ENCODE measurements at places on chromosomes 2 and 18.
A peak's percentile ranks its signal among the peaks of the same experiment; 100 is the strongest.

GRCh38 chr2:9256570-9257043, 50.0 kb downstream of the ASAP2 start:
- DNase-seq: no peak

GRCh38 chr2:45732946-45733345, 81.5 kb downstream of the PRKCE start:
- DNase-seq: no peak

DNA sequence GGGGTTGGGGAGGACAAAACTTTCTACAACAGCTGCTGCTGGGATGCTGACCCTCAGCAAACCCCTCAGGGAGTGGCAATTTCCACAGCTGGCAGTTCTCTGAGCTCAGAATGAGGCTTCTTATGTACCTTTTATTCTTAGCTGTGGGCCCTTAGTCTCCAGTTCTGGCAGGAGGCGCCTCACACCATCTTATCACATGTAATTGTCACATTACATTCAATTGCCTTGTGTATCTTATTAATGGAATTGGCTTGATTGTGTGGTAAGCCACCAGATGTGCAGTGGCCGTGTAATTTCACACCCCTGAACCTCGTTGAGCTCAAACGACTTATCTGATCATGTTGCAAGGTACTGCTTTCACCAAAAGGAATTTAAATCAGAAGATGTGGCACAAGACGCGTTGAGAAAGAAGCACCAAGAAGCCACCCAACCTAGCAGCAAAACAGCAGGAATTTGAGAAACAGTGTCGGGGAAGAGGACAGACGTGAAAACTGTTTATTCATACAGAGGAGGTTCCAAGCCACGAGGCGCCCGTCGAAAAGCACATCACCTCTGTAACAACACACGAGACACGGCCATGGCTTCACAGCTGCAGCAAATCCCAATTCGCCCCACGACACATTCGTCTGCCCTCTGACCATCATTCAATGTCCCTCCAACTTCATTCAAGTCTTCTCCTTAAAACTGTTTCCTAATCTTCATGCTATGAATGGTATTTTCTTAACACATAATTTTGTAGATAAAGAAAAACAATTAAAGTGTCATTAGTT, 53.6 kb upstream of the LPIN2 start:
- DNase-seq: no peak

DNA sequence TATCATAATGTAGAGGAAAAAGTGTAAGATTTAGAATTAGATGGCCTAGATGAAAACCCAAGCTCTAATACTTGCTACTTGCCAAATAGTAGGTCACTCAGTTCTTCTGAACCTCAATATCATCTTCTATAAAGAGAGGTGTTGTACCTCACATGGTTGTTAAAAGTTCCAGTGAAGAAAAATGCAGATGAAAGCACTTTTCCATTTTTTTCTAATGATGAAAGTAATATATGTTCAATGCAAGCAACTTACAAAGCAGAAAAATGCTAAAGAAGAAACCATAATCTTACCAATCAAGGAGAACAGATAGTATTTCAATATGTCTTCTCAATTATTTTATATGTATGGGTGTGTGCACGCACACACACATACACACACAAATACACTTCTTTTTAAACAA, 52.7 kb upstream of the TMEM17 start:
- no peak for DNase-seq

DNA sequence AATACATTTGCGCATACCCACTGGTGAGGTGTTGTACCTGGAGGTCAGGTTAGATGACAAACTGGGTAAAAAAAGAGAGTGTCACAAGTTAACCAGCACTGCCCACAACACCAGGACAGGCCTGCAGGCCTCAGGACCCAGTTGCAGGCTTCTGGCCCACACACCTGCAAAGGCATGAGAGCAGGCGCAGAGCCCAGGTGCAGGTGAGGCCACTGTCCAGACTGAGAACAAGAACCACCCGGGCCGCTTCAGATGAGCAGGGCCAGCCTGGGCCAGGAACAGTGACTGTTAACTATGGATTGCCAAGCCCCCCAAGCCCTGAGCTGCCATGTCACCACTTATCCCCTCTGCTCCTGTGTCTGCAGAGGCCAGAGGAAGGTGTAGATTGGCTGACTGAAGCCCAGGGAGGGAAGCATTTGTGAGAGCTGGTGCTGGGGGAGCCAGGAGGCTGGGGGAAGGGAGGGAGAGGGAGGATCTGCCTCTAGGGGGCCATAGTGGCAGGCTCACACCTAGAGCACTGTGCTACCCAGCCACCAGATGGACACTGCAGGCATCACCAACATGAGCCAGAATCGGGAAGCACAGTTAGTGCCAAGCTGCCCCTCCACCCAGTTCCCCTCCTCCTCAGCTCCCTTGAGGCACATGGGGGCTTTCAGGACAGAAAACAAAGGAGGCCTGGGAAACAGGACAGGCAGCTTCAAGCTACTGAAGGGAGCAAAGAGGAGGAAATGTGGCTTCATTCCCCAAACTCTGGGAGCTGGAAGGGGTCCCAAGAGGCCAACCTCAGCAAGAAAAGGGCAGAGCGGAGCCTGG, 35.4 kb downstream of the SFXN5 start:
- DNase-seq: no peak

GRCh38 chr2:893311-893710, 57.3 kb upstream of the SNTG2 start:
- peak; percentile 12 for DNase-seq

GRCh38 chr2:236967499-236967783, 118.2 kb upstream of the COPS8 start:
- DNase-seq: no peak

DNA sequence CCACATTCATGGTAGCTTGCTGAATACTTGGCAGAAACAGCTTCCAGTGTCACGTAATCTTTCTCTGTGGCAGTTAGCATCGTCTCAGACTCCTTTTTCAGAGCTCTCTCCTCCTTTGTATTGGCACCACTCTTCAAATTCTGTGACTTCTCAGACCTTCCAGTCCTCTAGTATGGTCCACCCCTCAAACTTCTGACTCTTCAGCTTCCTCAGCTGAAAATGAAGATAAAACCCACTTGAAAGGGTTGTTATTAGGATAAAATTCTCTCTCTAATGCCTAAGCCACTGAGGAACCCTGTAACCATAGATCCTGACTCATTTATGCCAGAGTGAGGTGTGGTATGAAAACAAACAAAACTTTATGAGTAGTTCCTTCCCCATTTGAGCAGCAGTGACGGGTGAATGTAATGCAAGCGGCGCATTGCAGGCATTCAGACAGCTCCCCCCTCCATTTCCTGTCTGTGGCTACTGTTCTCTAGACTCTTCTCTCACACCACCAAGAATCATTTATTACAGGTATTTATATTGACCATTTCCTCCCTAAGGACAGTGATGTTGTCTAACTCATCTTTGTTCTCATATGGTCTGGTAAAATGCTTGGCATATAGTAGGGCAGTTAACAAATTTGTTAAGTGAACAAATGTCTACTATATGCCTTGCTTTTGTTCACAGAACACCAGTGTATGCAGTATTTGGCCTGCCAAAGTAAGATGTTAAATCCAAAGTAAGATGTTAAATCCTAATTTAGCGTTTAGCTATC, 35.3 kb downstream of the GALNT1 start:
- DNase-seq: no peak

- no peak for DNase-seq
Measured at GRCh38 chr2:150621526-150622213, 134.2 kb upstream of the RND3 start.

DNA sequence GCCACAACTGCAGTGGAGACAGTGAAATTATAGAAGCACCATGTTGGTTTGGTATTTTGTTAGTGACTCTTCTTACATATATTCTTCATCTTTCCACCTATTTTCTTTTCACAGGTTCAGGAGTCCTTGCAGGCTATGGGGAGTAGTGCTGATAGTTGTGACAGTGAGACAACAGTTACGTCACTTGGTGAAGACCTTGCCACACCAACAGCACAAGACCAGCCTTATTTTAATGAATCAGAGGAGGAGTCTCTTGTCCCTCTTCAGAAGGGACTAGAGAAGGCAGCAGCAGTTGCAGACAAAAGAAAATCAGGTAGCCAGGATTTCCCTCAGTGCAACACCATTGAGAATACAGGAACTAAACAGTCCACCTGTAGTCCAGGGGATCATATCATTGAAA, 23.6 kb downstream of the ITPRID2 start:
- no peak for DNase-seq

DNA sequence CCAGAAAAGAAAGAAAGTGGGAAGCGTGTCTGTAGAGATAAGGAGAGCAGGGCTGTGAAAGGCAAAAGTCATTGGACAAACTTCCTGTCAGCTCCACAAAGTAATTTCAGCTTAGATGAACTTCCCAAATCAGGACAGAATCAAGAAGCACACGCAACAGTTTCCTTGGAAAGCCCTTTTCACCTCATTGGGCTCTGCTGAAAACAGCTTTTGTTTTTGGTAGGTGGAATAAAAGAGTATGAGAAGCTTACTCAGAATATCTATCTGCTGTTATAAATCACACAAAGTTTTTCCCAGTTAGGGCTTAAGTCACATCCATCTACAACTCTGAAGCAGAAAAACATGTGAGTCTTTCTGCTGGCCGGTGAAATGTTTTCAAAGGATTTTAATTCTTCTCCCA, 42.4 kb upstream of the EFEMP1 start:
- DNase-seq: no peak

DNA sequence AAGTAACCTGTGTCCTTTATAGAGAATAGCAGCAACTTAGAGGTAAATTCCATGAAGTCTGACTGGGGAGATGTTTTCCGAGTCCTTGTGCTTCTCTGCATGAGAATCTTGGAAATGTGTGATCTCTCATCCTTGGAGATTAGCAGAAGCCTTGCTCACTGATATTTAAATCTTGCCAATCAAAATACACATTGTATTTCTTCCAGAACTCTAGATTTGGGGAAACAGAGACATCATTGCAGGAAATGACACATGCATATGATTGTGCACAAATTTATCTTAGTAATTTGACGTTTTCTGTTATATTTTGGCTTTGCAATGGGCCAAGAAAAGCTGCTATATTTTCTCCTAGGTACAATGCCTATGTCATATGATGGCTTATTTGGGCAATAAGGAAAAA, 182.6 kb downstream of the ZNF804A start:
- DNase-seq: no peak

DNA sequence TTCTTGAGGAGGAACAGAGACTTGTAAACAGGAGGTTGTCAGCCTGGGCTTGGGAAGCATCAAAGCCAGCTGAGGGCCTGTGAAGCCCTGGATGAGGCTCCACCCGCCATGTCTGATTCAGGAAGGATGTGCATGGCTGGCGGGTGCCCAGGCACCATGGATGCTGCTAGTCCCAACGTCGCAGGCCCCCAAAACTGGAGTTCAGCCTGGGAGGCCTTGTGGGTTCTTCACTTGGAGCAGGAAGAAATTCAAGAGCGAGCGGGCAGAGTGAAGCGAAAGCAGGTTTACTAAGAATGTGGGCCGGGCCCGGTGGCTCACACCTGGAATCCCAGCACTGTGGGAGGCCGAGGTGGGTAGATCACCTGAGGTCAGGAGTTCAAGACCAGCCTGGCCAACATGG, 12.1 kb upstream of the PXDN start:
- DNase-seq: no peak

- no peak for DNase-seq
Measured at GRCh38 chr2:120944575-120944974, 208.9 kb downstream of the GLI2 start.

DNA sequence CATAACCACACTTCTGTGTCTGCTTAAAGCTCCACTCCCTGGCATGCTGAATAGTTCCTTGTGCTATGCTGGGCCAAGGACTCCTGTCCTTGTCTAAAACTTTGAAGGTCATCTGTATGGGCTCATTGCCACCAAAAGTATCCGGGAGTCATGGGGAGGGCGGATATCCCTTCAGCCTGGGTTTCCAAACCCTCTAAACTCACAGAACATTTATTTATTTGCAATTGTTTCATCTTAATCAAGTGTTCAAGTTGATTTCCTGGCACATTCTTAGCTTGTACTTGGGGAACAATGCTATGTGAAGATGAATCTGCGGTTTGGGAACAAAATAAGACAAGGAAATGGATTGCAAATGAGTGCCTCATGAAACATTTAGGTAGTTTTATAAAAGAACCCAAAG, 1.8 kb downstream of the NOSTRIN start:
- no peak for DNase-seq

- no peak for DNase-seq
Measured at GRCh38 chr18:42583283-42583731, 532.2 kb downstream of the RIT2 start.

GRCh38 chr2:40559175-40559574, 107.3 kb upstream of the SLC8A1 start:
- no peak for DNase-seq

- DNase-seq: no peak
Measured at GRCh38 chr2:20187331-20187730, 37.6 kb downstream of the SDC1 start.

DNA sequence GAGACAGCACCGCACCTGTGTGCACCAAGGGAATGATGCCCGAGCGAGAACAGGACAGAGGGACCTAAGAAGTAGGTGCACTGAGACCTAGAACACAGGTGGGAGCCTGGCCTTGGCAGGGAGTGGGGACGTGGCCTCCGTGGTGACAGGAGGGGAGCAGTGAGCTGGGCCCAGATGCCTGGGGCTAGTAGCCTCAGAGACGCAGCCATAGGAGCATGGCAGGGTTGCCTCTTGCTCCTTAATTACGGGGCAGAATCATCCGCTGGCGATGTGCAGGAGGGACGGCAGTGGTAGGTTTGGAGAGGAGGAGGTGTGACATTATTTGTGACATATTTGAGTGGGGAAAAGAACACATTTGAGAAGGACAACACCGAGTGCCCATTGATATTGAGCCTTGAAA, 57.0 kb upstream of the HPCAL1 start:
- DNase-seq: no peak

DNA sequence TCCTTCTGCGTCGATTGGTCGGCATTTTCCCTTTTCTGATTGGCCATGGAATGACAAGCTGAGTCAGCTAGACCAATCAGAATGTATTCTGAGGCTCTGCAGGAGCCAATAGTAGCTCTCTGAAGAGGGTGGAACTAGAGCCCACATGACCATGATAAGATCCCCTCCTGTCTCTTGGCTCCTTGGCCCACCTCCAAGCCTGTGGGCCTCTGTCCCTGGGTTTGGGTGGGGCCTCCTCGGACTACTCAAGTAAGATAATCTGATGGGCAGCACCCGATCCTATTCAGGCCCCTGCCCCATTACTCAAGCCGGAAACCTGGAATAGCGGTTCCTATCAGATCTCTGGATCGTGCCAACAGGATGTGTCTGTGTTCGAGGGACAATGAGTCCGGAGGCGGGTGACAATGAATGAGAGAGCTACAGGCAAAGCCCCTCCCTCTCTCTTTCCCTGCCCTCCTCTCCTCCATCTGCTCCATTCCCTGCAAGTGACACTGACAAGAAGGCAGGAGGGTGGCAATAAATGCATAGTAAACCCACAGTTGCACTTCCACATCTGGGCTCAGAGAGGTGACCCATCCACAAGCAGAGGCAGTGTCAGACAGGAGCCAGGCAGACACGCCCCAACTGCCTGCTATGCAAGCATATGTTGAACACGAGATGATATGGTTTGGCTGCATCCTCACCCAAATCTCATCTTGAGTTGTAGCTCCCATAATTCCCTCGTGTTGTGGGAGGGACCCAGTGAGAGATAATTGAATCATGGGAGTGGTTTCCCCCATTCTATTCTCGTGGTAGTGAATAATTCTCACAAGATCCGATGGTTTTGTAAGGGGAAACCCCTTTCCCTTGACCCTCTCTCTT, 114.7 kb downstream of the TNS1 start:
- DNase-seq: no peak
